ENCODE measurements at places on chromosomes 3 and 15. TPM values are rescaled to one million over a fixed set of nuclear protein-coding genes. Genes with fewer than 3 reads are reported as not detected.

The AQR gene
- total RNA-seq = 44.9 TPM

The PLSCR5 gene
- not detected for total RNA-seq

The SLC25A36 gene
- 136 TPM for total RNA-seq

The NUTM1 gene
- not detected for total RNA-seq

The PARP14 gene
- total RNA-seq = 21.4 TPM

The SLC12A1 gene
- not detected for total RNA-seq

The IL20RB gene
- 1.7 TPM for total RNA-seq

The TGFBR2 gene
- total RNA-seq = 21.2 TPM

The TM4SF4 gene
- total RNA-seq = 314 TPM

GRCh38 chr3:119346076-119346496 lies 51.9 kb downstream of the ARHGAP31 start:
- DNase-seq = no peak

DNA sequence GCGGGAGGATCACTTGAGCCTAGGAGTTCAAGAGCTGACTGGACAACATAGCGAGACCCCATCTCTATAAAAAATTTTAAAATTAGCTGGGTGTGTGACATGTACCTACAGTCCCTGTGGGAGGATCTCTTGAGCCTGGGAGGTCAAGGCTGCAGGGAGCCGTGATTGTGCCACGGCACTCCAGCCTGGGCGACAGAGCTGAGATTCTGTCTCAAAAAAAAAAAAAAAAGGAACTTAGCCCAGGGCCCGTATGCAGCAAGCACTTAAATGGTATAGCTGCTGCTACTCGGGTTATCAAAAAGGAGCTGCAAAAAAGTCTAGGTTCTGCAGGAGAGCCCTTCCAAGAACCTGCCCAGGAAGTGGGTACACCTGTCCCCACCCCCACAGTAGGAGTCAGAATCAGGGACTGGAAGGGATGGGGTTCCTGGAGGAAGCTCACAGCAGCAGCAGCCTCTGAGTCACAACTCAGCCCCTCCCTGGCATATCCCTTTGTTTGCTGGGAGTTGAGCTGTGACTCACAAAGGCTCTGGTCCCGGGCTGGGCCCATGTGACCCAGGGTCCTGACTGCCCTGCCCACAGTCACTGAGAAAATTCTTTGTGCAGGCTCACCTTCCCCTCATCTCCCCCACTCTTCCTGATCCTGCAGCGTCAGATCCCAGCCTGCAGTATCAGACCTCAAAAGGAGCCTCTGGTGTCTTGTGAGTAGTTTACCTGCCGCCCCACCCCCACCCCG lies at the start of gene SPATA12:
Gene SPATA12, plus strand, starts transcription at position 576 of the 733 bp plus-strand sequence. CDS start 13,031 bp downstream, outside the sequence.
- DNase-seq = peak; percentile 23

- DNase-seq = no peak
Observed at GRCh38 chr3:147409143-147410115, at the start of gene ZIC1. ZIC1 (plus strand) TSS chr3:147409365; CDS start chr3:147410113, 748 bp downstream.

DNA sequence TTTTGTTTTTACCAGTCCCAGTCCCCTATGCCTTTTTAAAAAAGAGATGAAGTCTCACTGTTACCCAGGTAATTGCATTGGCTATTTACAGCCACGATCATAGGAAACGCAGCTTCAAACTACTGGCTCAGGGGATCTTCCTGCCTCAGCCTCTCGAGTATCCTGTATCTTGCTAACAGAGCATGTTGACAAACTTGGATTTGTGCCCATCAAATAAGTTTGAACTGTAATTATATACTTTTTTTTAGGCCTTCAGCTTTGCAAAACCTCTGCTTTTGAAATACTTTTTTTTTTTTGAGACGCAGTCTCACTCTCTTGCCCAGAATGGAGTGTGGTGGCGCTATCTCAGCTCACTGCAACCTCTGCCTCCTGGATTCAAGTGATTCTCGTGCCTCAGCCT lies 3.0 kb upstream of the EDEM1 start:
- no peak for DNase-seq

- DNase-seq = no peak
Observed at GRCh38 chr3:117998071-117998470, 1036.6 kb downstream of the IGSF11 start.

GRCh38 chr3:36707623-36708409 lies 56.5 kb downstream of the DCLK3 start:
- DNase-seq = no peak

GRCh38 chr3:150666167-150666566 lies 37.6 kb downstream of the ERICH6 start:
- no peak for DNase-seq

DNA sequence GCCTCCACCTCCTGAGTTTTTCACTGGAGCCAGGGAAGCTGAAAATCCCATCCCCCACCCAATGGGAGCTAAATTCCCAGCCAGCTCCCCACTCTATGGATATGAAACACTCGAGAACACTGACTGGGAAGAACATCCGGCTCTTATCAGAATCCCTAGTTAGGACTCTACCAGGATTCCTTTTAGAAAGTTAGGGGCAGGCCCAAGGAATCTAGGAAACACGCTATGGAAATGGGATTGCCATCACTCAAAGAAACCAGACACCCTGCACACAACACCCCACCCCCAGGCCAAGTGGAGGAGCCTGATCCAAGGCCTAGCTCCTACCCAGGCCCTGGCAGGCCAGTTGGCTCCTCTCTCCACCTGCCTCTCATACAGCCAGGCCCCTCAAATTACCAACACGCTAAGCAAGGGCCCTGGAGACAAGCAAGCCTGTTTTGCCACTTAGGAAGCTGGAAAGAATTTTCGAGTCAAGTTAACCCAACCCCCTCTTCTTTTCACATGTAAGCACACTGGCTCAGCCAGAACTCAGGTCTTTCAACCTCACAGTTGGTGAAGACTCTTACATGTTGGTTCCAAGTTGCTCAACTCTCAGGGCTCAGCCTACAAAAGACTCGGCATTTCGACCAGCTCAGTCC lies 75.5 kb downstream of the RBPMS2 start:
- DNase-seq = no peak

DNA sequence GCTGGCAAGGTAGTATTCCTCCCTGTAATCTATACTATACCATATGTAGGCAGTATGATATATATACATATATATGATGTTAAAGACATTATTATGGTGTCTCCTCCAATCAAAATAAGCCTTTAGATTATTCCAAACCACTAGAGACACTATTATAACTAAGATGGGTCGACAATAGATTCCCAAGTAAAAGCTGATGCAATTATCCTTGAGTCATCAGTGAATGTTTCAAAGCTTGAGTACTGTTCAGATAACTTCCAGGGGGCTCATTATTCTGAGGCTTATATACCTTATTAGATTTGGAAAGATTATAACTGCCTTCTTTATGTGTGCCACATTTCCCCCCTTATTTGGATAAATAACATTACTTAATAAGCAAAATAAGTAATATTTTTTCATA lies 11.9 kb upstream of the C3orf38 start:
- DNase-seq = no peak

GRCh38 chr15:31340047-31340446 lies 13.4 kb downstream of the KLF13 start:
- no peak for DNase-seq

DNA sequence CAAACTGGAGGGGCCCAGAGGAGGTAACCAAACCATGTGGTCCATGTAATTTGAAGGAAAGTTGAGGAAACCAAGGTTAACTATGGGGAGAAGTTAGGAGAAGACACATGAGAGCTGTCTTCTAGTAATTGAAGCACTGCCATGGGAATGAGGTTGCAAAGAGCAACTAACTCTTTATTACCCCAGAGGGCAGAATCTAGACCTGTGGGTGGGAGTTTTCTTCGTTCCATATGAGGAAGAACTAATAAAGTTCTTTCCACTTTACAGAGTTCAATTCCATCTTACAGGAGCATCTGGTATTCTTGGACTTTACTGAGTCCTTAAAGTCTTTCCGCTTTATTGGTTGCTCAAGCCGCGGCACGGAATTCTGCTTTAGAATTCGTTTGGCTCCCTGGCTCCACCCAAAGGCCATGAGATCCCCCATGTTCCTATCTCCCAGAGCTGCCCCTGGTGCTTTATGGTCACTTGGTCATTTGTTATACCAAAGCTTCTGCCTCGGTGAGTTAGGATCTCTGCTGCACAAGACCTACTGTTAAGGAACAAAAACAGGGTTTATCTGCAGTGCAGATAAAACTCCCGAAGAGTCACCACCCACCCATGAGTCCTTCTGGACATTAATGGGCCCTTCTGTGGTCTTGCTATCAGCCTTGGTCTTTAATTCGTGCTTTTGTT lies 89.5 kb upstream of the UMPS start:
- DNase-seq = no peak

GRCh38 chr3:10883478-10884234 lies 67.6 kb downstream of the SLC6A11 start:
- DNase-seq = no peak

- DNase-seq = no peak
Observed at GRCh38 chr15:69823223-69823907, 274.4 kb downstream of the TLE3 start.

- DNase-seq = no peak
Observed at GRCh38 chr3:169071003-169071402, 592.5 kb downstream of the MECOM start.

DNA sequence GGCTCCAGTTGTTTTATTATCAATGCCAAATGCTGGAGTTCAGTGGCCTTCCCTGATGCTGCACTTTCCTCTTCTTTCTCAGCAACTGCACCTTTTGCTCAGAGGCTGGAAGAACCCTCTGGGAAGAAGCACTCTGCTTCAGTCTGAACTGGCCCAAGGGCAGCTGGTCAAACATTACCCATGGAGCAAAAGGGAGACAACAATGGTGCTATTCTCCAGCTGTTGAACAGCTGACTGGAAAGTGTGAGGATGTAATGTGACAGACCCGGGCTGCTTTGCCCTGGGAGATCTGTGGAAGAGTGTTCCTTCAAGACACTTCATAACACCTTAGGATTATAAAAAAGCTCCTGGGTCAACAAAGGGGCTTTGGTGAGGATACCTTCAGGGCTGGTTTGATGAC lies 84.9 kb downstream of the EPHB1 start:
- DNase-seq = no peak

DNA sequence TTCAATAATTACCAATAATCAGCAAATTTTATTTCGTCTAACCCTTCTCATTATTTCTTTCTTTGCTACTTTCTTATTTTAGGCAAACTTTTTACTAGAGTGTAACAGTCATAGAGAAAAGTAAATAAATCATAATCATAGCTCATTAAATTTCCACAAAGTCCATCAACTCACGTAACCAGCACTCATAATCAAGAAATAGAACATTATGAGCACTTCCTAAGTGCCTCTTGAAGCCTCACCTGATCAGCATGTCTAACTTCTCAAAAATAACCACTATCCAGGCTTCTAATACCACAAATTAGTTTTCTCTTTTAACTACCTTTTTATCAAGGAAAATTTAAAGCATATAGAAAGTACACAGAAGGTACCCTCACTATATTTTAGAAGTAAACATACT lies 38.4 kb upstream of the SLC12A8 start:
- no peak for DNase-seq
